ENCODE measurements at places on chromosomes 16 and 17.

DNA sequence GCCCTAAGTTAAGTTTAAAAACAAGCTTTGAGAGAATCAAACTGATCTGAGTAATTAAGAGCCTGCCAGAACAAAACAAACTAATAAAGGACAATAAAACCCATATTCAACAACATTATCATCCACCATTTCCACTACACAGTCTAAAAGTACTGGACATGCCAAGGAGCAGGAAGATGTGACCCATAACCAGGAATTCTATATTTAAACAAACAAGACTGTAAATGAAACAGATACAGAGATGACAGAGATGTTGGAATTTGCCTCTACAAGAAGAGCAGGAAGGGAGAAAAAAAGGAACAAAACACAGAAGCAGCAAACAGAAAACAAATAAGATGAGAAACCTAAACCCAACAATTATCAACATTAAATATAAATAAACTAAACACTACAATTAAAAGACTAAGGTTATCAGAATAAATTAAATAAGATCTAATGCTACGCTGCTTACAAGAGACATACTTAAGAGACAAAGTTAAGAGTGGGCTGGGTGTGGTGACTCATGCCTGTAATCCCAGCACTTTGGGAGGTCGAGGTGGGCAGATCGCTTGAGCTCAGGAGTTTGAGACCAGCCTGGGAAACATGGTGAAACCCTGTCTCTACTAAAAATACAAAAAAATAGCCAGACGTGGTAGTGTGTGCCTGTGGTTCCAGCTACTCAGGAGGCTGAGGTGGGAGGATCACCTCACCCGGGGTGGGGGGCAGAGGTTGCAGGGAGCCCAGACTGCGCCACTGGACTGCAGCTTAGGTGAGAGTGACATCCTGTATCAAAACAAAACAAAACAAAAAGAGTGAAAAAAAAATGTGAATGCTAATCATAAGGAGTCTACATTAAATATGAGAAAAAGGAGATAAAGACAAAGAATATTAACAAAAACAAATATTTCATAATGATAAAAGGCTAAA is 50.6 kb downstream of the CREBBP start:
- DNase-seq: no peak

- DNase-seq: no peak
Measured at GRCh38 chr16:17769065-17769464, 298.3 kb upstream of the XYLT1 start.

GRCh38 chr17:10050597-10051101 is 145.6 kb upstream of the RCVRN start:
- DNase-seq: peak; percentile 79

- DNase-seq: no peak
Measured at GRCh38 chr16:30748634-30749445, 615 bp downstream of the PHKG2 start.

DNA sequence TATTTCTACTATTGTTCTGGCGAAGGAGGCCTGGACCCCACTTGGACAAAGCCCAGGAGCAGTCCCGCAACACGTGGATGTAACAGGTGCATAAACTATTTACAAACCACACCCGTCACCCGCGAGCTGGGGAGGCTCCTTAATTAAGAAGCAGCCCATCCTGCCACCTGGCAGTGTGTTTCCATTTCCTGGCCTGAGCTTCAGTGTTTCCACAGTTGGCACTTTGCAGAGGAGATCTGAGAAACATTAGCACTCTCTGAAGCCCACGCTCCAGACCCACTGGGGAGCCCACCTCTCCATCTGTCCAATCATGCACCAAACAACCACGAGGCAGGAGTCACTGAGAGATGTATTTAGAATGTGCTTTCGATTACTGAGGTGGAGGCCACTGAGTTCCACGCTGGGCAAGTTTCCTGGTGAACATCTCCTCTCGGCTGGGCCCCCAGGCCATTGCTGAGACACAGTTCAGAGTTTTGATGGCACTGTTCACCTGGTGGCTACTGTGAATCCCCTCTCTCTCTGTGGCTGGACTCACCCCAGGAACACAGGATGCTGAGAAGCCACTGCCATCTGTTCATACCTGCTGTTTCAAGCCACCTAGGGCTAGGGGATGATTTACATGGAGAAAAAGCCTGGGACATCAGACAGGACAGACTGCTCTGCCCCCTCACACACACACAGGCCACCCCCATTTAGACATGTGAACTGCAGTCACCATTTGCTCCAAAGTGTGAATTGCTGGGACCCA is 129.1 kb downstream of the AIPL1 start:
- DNase-seq: no peak

DNA sequence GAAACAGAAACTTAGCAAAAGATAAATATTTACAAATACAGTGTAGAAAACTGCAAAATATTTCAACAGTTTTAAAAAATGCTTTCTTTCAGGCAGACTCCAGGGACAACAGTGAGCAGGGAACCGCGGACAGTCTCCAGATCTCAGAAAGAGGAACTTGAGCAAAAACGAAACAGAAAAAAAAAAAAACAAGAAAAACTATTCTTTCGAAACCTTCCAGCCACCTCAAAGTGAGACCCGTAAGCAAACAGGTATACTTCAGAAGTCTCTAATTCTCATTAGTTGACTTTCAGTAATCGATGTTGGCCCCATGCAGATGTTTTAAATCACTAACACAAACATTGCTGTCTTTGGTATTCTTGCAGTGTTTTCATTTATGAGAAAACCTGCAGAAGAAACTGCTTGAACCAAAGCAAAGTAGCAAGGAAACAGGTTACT is 15.7 kb upstream of the CCL1 start:
- DNase-seq: no peak

DNA sequence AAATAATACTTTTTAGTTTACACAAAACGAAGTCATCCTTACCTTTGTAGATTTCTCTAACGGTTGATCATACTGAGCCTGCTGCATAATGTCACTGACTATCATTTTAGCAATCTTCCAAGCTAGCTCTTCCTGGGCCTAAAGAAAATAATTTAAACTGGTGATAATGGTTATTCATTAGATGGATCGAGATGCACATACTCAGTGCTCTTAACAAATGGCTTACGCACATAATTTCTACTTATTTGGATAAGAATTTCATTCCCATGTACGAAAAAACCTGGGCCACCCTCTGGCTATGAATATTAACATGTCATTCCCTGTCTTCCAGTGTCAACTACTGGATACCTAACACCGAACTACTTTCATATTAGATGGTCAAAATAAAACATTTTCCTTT is 41.4 kb upstream of the ULK2 start:
- no peak for DNase-seq

DNA sequence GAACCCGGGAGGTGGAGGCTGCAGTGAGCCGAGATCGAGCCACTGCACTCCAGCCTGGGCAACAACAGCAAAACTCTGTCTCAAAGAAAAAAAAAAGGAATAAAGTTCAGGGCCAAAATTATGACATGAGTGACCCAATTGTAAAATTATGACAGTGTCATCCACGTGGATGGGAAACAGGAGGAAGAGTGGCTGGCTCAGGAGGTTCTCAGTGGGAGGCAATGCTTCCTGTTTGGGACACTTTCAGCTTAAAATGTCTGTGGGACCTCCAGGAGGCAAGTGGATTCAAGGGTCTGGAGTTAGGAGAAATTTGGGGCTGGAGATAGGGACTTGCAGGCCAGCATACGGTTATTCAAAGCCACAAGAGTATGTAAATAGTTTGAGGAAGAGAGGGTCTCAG is 8.0 kb upstream of the STX4 start:
- no peak for DNase-seq

DNA sequence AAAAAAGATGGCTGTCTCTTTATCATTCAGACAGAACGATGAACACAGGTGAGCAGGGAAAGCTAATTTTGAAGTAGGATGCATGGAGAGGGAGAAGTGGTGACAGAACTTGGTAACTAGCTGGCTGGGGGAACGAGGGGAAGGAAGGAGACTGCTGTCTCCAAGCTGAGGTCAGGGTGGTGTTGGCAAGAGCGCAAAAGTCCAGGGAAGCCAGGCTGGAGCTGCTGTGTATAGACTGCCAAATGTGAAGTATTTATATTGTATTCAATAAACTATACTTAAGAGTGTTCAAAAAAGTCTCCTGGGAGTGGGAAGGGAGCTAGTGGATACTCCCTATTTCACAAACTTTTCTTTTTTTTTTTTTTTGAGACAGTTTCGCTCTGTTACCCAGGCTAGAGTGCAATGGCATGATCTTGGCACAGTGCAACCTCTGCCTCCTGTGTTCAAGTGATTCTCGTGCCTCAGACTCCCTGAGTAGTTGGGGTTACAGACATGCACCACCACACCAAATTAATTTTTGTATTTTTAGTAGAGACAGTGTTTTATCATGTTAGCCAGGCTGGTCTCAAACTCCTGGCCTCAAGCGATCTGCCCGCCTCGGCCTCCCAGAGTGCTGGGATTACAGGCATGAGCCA is 8.2 kb downstream of the TMEM106A start:
- DNase-seq: no peak

DNA sequence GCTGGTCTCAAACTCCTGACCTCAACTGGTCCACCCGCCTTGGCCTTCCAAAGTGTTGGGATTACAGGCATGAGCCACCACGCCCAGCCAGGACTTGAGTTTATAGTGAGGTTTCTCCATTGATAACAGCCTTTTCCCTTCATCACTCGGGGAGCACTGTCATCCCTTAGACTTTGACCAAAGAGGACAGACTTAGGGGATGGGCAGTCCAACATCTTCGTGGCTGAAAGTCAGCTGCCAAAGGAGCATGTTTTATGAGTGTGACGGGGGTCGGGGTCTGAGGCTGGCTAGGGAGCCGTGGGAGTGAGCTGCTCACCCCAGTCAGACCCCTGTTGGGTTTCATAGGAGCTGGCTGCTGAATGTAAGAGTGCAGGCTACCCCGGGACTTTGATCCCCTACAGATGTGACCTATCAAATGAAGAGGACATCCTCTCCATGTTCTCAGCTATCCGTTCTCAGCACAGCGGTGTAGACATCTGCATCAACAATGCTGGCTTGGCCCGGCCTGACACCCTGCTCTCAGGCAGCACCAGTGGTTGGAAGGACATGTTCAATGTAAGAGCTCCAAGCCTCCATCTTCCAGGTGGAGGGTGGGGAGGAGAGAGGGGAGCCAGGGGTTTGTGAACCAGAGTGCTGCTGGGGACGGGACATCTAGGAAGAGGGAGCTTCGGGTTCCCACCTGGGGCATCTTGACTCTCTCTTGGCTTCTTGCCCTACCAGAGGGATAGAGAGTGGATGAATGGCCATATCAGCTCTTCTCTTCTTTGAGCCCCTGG is 3.1 kb downstream of the DHRS11 start:
- DNase-seq: no peak

- no peak for DNase-seq
Measured at GRCh38 chr16:80623376-80623775, 82.6 kb downstream of the DYNLRB2 start.

DNA sequence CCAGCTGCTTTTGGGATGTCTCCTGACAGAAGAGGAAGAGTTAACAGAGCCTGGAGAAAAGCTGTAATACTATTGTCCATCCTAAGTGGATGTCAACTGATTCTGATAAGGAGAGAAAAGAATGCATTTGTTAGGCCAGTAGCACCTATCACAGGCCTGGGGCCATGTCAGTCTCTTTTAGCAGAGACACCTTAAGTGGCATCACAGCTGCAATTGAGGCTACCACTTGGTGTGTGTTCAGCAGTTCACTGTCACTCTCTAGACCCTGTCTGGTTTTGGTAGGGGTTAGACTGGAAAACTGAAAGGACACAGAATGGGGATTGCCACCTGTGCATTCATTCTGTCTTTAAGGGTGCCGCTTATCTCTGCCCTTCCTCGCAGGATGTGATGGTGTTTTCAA is 42.0 kb downstream of the PSMD12 start:
- no peak for DNase-seq

- no peak for DNase-seq
Measured at GRCh38 chr16:66617728-66618127, 13.2 kb downstream of the CMTM3 start.
